Stimulated activated CD4-positive, alpha-beta T cell treated with anti-CD3 and anti-CD28 coated beads, TNF-alpha, amount 100 ng/mL, for 48 hours (primary cell): ENCODE measurements at places on chromosomes 11 and 22.

- no peak for DNase-seq
These were observed 79.3 kb downstream of the MICAL2 start for GRCh38 chr11:12189543-12190235.

GRCh38 chr11:65454696-65455456 lies 32.3 kb downstream of the NEAT1 start:
- DNase-seq = peak; percentile 83

GRCh38 chr11:121417607-121418006 lies 34.5 kb upstream of the SORL1 start:
- no peak for DNase-seq

DNA sequence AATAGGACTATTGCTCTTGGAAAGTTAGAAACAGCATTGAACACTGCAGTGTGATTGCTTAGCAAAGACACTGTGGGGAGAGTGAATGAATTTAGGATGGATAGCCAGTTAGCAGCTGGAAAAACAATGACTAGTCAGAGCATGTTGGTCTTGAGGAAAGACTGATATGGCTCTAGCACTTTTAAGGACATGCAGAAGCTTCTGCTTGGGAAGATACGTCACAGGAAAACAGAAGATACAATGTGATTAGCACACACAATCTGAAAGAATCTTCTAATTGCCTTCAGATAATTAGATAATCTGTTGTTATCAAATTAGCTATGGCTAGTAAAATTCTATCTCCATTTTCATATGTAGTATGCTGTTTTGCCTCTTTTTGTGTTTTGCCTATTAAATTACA lies 530.7 kb upstream of the CHORDC1 start:
- no peak for DNase-seq

GRCh38 chr11:910044-910588 lies 494 bp downstream of the CHID1 start:
- no peak for DNase-seq

GRCh38 chr11:70024773-70025045 lies 53.4 kb upstream of the ANO1 start:
- DNase-seq = no peak

- DNase-seq = no peak
These were observed 12.2 kb downstream of the KCTD17 start for GRCh38 chr22:37063431-37064420.

- DNase-seq = no peak
These were observed 320.4 kb downstream of the CADM1 start for GRCh38 chr11:115183830-115184229.

- DNase-seq = no peak
These were observed 9.3 kb downstream of the PICK1 start for GRCh38 chr22:38066381-38067027.

GRCh38 chr11:119928047-119928446 lies 199.0 kb upstream of the NECTIN1 start:
- no peak for DNase-seq

DNA sequence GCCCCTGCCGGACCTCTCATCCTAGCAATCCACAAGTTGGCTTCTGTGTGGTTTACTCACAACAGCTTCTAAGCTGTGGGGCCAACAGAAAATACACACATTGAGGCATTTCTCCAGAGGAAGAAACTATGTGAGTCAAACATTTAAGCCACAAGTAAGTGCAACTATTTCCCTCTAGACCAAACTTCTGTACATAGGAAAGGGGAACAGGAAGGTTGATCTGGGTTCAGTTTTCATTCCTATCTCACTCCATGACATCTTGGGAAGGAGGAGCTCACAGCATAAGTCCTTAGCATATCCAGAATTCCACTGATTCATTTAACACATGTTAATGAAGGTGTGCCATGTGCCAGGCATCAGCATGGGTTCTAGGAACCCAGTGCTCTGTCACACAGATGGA lies 72.8 kb upstream of the PICALM start:
- DNase-seq = no peak

DNA sequence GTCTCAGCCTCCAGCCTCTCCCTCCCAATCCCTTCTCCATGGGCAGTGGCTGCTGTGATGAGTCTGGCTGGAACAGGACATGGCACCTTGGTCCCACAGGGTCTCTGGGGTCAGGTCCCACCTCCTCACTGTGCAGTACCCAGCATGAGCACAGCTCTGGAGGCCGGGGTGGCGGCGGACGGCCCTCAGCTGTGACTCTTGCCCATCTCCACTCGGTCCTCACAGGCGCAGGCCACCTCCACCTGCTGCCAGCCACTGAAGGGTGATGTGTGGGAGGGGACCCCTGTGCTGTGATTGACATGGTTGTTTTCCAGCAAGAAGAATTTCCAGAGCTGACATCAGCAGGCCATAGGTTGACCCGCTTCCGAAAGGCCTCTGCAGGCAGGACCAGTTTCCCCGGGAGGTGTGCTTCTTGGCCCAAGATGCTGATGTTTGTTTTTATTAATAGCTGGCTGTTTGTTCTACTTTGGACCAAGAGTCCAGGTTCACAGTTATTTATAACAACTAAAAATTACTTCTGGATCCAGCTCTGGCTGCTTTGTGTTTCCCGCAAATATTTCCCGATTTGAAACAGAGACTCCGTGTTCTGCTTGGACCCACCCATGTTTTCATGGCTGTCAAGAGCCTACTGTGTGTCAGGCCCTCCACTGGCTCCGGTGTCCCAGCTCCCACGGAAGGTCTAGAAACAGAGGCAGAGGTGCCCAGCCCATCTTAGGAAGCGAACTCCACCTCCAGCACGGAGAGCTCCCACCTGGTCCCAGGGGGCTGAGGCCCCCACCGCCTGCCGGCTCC lies 45.7 kb downstream of the SCUBE1 start:
- no peak for DNase-seq

DNA sequence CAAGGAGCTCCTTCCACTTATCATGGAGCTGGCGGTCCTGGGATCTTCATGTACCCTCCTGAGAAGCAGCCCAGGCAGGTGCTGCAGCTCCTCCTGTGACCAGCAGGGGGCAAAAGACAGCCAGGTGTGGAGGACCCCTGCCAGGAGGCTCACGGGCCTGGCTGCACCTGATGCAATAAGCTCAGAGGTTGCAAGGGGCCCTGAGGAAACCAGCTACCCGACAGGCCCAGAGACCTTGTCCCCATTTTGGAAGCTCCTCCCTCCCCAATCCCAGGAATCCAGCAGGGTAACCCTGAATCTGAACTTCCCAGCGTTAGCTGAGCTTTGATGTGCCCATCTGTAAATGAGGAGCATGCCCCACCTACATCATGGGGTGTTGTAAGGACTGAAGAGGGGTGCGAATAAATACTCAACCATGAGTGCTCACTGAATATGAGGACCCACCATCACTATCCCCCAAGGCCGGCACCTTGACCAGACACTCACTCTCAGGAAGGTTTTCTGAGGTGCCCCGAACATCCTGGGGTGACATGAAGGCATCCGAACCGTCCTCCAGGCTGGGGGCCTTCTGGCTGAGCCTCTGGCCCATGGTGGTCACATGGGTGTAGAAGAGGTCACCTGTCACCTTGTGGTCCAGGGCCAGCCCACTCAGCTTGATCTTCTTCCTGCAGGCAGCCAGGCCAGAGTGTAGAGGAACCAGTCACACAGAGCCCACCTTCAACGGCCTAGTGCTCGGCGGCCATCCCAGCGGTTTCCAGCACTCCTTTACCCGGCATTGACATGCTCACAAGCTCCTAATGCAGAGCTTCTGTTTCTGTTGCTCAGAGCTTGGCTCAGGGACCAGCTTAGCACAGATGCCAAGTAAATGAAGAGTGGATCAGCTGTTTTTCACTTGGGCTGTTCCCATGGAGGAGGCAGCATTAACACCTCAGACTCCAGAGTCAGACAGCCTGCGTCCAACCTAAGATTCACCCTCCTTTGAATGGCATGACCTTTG lies 21.7 kb downstream of the SLC43A1 start:
- peak; percentile 57 for DNase-seq

DNA sequence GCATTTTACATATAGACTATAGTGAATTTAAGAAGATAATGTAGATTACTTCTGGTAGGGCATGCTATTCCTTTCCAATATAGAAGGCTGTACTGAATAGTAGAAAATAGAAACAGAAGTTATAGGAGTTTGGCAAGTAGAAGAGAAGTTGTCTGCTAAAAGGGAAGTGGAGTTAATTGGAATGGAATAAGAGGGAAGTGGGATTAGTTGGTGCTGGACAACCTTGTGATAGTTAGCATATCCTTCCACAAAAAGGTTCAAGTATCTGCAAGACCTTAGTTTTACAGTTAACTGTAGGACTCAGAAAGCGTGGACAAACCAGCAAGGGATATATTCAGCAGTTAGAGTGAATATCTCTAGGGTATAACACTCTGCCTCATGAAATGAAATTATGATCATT lies 185.5 kb downstream of the SWAP70 start:
- DNase-seq = no peak

- DNase-seq = no peak
These were observed at the start of gene PHF21B for GRCh38 chr22:45009606-45010531. TSS of gene PHF21B (minus strand) at chr22:45010005. CDS start at chr22:45009549, 456 bp downstream.

- DNase-seq = no peak
These were observed 1276.6 kb downstream of the BRD1 start for GRCh38 chr22:48551061-48551460.

GRCh38 chr11:101438126-101438525 lies 145.7 kb downstream of the TRPC6 start:
- no peak for DNase-seq

- DNase-seq = no peak
These were observed 64.7 kb upstream of the CD5 start for GRCh38 chr11:61037441-61038093.

DNA sequence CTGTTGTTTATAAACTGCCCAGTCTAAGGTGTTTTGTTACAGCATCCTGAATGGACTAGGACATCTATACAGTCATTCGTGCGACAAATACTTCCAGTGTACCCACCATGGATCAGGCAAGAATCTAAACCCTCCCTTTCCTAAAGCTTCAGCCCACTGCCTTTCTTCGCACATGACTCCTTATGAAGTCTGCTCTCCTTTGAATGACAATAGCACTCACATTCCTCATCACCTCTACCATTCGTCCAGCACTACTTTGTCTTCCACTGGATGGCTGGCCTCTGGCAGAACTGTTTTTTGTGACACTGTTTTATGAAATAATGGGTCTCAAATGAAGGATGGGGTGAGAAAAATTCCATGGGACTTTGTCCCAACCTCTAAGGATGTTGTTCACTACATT lies 89.8 kb upstream of the LIN7C start:
- no peak for DNase-seq

DNA sequence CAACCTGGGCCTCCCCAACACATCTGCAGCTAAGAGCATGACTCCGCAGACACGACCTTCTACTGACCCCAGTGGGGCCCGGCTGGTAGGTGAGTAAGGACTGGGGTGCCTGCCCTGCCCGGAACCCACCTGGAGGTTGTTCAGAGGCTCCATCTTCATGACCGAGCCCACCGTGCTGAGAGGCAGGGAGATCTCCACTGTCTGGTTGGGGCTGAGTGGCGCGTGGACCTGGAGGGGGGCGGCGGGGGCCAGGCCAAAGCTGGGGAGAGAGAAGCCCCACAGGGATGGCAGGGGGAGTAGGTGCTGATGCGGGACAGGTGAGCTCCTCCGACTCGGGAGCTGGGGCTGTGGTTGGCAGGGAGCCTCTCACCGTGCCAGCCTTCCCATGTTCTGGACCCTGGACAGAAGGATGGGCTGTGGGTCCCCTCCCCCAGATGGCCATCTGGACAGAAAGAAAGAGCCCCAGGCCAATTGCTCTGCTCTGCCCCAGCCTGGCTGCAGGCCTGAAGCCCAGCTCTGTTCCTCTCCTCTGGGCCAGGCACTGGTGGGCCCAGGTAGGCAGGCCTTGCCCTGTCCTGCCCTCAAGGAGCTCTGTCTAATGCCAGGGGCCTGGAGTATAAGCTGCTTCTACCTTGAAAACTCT lies 16.3 kb upstream of the RASL10A start:
- DNase-seq = no peak

DNA sequence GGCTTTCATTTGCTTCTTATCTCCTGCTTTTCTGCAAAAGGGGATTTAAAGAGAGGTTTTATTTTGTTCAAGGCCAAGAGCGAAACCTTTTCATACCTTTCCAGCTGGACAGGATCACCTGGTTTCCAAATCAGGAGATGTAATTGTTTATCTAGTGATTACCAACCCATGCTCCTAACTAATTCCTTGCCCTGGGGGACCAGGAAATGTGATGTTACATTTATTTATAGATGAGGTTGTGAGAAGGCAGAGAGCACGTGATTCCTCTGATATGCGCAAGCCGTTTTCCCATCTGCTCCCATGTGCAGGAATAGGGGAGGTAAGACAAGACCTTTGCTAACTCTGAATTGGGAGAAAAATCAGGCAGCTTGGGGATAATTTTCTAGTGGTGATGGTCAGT lies 507.2 kb upstream of the LARGE1 start:
- DNase-seq = no peak
